ENCODE measurements at places on chromosomes 5 and 9.

DNA sequence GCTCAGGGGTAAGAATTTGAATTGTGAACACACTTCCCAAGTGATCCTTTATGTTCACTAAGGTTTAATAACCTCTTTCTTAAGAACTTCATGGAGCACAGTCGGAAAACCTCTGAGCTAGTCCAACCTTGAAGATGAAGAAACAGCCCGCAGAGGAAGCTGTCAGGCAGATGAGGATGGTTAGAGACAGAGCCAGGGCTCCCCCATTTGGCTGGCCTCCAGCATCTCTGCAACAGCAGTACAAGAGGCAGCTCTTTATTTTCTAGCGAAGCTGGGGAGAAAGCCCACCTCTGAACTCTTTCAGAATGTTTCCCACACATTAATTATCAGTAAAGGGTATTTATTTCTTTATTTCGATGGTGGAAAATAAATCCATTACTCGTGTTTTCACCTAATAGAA lies 350.8 kb downstream of the DMRT2 start:
- no peaks in the 10 kb centered on the region for H3K4me1 ChIP-seq
- peaks cover 2% of the 10 kb centered on the region for H3K36me3 ChIP-seq
- no peaks in the 10 kb centered on the region for H3K27me3 ChIP-seq
- DNase-seq, result no peak
- H3K27ac ChIP-seq, result no peak overlapping the region

- H3K27me3 ChIP-seq, result no peaks in the 10 kb centered on the region
- H3K27ac ChIP-seq, result peak within 1 kb of the TSS; percentile 95
- peak; percentile 75 for DNase-seq
Observed at GRCh38 chr9:98118640-98119601, at the start of gene TRIM14. TSS of gene TRIM14 (minus strand) at chr9:98119222. CDS start at chr9:98119188, 34 bp downstream.

DNA sequence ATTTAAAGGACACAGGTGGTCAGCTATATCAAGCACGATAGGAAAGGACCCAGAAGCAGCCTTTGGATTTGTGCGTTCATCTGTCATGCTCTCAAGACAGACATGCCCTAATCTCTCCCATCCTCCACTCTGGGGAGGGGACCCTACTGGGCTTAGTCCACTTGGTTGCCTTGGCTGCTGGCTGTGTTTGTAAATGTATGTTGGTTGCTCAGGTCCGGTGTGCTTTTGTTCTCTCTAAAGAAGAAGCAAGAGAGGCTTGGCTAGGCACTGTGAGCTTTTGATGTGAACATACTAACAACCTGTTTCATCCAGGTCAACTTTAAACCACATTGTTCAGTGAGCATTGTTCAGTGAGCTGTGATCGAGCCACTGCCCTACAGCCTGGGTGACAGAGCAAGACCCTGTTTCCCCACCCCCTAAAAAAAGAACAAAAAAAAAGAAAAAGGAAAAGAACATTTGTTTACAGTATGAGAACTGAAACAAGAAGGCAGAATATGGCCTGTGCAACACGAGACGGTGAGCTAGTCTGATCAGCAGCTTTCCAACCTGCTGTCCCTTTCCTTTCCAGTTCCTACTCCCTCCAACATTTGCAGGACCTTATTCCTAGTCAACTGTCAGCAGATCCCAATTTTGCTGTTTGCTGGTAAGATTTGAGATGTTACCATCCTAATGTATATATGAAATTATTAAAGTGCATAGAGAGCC lies 228.3 kb downstream of the ARHGAP26 start:
- H3K4me3 ChIP-seq, result no peak overlapping the region
- H3K4me1 ChIP-seq, result peaks cover 33% of the 10 kb centered on the region
- no peaks in the 10 kb centered on the region for H3K27me3 ChIP-seq
- H3K27ac ChIP-seq, result no peak overlapping the region
- DNase-seq, result no peak

GRCh38 chr9:77598524-77598923 lies 49.6 kb downstream of the GNA14 start:
- H3K4me3 ChIP-seq, result no peak overlapping the region
- peaks cover 10% of the 10 kb centered on the region for H3K27me3 ChIP-seq
- peaks cover 8% of the 10 kb centered on the region for H3K4me1 ChIP-seq

DNA sequence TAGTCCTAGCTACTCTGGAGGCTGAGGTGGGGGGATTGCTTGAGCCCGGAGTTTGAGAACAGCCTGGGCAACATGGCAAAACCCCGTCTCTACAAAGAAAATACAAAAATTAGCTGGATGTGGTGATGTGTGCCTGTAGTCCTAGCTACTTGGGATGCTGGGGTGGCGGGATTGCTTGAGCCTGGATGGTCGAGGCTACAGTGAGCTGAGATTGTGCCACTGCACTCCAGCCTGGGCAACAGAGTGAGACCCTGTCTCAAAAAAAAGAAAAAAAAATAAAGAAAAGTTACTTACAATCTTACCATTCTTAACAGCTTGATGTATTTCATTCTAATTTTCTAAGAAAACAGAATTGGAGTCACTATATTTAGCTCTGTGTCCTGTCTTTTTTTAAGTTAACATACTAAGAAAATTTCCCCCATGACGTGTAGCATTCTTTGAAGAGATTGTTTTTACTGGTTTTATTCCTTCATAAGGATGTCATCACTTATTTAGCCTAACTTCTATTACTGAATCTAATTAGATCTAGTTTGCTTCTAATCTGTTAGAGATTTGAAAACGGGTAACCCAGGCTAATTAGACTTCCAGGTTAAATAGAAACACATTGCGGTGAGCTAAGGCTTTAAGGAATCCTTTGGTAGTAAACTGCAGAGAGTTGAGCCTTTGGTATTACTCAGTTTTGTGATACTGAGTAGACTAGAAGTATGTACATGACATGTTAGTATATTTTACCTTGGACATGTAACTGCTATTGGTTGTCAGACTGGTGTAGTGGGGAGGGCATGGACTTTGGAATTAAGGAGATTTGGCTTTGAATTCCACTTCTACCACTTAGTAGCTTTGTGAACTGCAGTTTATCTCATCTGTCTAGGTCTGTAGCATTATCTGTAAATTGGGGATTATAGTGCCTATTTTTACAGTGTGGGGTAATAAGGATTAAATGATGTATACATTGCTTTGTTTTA lies 24.0 kb downstream of the HSPA4 start:
- peaks cover 48% of the 10 kb centered on the region for H3K36me3 ChIP-seq
- H3K27me3 ChIP-seq, result no peaks in the 10 kb centered on the region
- no peak overlapping the region for H3K4me3 ChIP-seq
- no peak for DNase-seq
- no peak overlapping the region for H3K27ac ChIP-seq
- peaks cover 27% of the 10 kb centered on the region for H3K4me1 ChIP-seq

DNA sequence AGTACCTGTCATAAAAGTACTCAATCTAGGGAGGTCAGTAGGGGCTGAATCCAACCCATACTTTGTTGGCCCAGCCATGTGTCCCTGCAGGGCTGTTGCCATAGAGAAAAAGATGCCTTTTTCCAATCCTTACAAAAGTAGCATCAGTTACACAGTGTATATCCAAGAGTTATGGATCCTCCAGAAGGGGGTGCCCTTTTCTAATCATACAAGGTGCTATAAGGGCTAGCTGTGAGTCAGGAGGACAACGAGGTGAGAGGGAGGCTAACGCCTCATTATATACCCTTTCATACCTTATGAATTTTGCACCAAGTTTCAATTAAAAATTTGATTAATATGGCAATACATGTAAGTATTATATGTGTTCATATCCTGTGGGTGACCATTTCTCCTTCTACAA lies 4.8 kb downstream of the KIAA0825 start:
- no peaks in the 10 kb centered on the region for H3K36me3 ChIP-seq
